ENCODE measurements at places on chromosomes 6 and 20. TPM values are rescaled to one million over a fixed set of nuclear protein-coding genes. Genes with fewer than 3 reads are reported as not detected.

Gene MARCKS
- total RNA-seq, result 148 TPM

Gene ZNFX1
- total RNA-seq, result 21.1 TPM

Gene BTNL2
- not detected for total RNA-seq

GRCh38 chr6:12939314-12939713, 222.7 kb downstream of the PHACTR1 start:
- no peak overlapping the region for H3K4me3 ChIP-seq
- no peak overlapping the region for H3K27ac ChIP-seq
- no peaks in the 10 kb centered on the region for H3K4me1 ChIP-seq
- no peaks in the 10 kb centered on the region for H3K27me3 ChIP-seq
- no peak for DNase-seq
- no peaks in the 10 kb centered on the region for H3K36me3 ChIP-seq

DNA sequence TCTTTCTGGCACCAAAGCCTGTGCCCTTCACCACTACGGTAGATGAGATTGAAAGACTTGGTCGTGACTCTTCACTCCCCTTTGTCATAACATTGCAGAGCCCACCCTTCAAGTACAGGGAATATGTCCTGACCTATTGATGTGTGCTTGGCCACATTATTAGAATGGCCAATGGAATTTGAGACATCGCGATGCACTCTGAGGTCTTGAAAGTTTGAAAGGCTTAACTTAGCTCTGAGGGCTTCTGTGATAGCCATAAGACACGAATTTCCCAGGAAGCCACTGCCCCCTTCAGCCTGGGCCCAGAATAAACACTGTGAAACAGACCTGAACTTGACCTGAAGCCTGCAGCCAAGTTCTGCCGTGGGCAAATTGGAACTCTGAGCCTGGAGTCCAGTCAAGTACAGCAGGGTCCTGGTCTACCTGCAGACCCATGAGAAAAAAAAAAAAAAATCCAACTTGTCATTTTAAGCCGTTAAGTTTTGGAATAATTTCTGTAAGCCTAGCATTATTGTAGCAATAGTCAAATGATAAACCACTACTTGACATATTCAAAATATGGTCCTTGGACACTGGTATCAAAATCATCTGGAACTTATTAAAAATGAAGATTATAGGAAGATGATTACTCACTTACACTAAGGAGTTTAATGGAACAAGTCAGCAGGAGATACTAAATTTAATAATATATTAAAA, 36.9 kb upstream of the TRAF3IP2 start:
- H3K27me3 ChIP-seq, result no peaks in the 10 kb centered on the region
- no peak overlapping the region for H3K27ac ChIP-seq
- DNase-seq, result peak; percentile 53
- peaks cover 4% of the 10 kb centered on the region for H3K4me1 ChIP-seq
- no peak overlapping the region for H3K4me3 ChIP-seq

GRCh38 chr20:19112828-19113227, 99.6 kb upstream of the SLC24A3 start:
- H3K27me3 ChIP-seq, result no peaks in the 10 kb centered on the region
- H3K4me1 ChIP-seq, result no peaks in the 10 kb centered on the region
- DNase-seq, result no peak
- H3K36me3 ChIP-seq, result no peaks in the 10 kb centered on the region
- no peak overlapping the region for H3K27ac ChIP-seq
- H3K4me3 ChIP-seq, result no peak overlapping the region

Data from SJSA1 (cell line).